ENCODE measurements at places on chromosomes 6 and 20.

DNA sequence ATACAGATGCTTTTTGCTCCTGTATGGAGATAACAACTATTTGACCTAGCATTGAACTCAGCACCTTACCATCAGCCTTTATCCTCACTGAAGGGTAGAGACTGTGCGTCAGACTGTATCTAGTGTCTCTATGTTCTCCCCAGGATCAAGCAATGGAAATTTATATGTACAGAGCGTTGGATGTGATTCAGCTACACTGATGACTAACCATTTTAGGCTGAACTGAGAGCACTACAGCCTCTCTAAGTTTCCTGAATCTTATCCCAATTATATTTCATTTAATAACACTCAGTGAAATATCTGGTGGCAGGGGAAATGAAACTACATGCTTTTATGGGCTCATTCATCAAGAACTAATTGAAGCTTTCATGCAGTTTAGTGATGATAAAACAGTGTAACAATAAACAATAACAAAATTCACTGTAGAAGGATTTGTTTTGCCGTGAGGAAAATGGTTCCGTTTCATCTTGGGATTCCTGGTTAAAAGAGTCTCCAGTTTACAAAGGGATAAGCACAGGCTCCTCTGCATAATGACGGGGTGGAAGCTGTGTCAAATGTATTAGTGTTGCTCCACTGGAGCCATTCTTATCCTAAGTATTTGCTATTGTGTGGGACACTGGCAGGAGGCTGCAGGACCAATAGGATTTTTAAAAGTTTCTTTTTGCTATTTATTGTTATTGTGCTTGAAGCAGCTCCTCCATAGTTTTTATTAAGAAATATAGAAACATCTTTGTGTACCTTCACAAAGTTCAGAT lies 567.6 kb upstream of the MMS22L start:
- DNase-seq: no peak

DNA sequence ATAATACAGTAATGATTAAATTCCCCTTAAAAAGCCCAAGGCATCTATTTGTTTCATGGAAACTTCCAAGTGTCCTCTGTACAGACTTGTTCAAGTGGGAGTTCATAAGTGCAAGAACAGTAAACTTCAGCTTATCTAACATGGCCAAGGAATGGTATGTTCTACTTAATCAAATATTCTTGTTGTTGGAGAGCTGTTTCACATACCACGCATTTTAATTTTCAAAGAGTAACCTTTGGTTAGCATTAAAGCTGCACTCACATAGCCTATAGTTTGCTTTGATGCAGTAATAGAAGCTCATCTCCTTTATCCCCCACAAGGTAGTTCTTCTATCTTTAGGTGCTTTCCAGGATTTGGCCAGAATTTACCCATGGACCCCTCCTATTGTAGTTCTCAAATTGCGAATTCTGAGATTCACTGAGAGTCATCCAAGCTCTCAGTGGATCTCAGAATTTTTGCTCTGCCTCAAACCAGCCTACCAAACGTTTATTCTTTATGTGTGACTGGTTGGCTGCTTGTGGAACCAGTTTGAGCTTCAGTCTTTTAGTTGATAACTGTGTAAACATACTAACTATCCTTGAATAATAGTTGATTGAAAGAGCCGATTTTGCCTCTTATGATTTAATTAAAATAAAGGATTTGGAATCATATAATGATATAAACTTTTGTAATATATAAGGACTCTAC lies 668.0 kb upstream of the FLRT3 start:
- no peak for DNase-seq

DNA sequence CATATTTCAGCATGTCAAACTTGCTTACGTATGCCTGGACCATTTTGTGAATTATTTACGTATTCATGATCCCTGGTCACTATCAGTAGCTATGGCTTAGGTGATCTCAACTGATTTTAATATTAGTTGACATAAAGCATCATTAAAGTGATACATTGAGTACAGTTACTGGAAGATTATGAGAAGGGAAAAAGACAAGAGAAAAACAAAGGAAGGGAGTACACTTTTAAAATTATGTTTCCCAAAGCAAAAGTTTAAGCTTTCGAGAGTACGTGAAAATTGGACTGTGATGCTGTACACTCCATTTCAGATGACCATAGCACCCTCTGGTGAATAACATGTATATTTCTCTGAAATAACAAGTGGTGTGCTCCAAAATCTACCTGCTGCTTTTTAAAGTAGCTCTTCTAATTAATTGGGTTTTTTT lies 215.0 kb upstream of the HSF2 start:
- DNase-seq: no peak

GRCh38 chr6:134400941-134401340 lies 83.0 kb upstream of the SGK1 start:
- no peak for DNase-seq

DNA sequence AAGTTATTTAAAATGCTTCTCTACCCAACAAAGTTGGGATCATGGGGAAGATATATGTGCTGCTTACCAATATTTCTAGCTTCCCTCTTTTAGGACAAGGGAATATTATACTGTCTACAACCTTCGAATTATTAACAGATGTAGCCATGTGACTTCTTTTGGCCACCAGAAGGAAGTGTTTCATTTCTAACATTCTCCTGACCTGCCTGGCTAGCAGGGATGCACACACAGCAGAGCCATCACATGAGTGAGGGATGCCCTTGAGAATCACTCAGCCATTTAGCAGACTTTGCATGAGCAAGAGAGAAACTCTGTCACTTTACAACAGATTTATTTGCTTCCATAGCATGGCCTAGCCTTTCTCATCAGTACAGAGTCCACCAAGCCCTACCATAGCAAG lies 230.7 kb upstream of the MARCKS start:
- DNase-seq: no peak

GRCh38 chr20:63497138-63497945 lies 1.5 kb downstream of the EEF1A2 start:
- no peak for DNase-seq

All from stimulated activated CD4-positive, alpha-beta T cell treated with anti-CD3 and anti-CD28 coated beads, Interleukin-4, amount 100 ng/mL, for 24 hours (primary cell).